Activated CD4-positive, alpha-beta T cell treated with anti-CD3 and anti-CD28 coated beads, Interleukin-2, amount 10 ng/mL, durations not matched to agents 24 days and 14 days (primary cell): ENCODE measurements at places on chromosomes 5 and 9. TPM values are rescaled to one million over a fixed set of nuclear protein-coding genes. Genes with fewer than 3 reads are reported as not detected.

DNA sequence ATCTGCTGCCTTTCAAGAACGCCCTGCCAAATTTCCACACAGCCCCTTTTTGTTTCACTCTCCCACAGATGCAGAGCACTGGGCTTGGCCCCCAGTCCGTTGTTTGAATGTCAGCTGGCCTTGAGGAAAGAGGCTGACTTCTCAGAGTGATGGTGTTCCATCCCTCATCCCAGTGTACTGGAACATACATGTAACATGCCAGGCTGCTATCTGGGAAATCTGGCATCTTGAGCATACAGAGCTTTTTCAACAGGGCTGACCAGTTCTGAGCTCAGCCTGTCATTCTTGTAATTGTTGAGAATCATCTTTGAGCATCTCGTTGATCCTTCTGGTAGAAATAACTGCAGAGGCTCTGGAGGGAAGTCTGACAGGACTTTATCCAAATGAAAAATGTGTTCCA is 2.8 kb downstream of the GALNT10 start:
- DNase-seq = no peak

DNA sequence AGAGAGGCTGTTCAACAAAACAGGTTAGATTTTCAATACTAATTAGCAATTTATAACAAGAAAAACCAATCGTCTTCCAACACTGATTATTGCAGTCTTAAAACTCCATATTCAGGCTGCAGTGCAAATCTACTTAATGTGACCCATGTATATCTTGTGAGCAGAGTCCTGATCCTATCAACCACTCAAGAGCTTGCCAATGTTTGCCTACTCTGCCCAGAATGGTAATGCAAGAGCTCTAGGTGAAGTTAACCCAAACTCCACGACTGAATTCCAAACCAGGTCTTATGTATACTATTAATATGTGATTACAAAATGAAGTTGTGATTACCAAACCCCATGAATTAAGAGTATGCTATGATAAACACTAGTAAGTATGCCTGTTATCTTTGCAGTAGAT is 17.1 kb downstream of the EFNA5 start:
- DNase-seq = no peak

DNA sequence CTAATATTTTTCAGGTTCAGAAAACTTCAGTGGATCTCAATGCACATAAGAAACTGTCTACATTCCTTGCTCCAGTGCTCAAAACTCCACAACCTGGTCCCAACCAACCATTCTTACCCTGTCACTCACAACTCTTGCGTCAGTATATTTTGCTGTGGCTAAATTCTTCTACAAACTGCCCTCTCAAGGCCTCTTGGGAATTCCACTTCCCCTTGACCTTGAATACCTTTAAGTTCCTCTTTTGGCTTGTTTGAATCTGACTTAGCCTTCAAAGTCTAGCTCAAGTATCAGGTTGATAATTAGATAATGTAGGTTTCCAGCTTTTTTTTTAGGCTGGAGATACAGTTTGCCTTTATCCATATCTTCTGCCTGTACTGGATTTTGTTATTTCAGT is 128.3 kb downstream of the SLF1 start:
- no peak for DNase-seq

GTF3C4 gene
- 19.4 and 19.5 TPM in 2 replicates for total RNA-seq
